ENCODE measurements at places on chromosomes 3 and 15.

- DNase-seq = no peak
Observed at GRCh38 chr15:82272154-82272553, 9.5 kb downstream of the SAXO2 start.

- no peak for DNase-seq
Observed at GRCh38 chr15:70185251-70185711, 87.6 kb upstream of the TLE3 start.

DNA sequence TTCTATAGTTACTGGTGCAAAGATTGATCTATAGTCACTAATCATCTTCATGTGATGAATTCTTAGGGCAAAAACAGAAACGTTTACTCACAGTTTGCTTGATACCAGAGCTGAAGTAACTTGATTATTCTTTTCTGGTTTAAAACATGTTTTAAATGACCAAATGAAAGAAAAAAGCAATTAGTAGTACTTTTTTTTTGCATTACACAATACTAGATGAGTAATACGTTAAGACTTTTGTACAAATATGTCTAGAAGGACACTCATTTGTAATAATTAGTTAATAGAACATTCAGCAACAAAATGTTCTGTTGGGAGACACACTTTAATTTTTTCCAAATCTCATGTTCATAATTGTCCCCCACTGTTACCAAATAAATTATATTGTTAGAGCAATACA is 523.2 kb downstream of the SOX2 start:
- no peak for DNase-seq

GRCh38 chr3:116059421-116060096 is 385.7 kb downstream of the LSAMP start:
- DNase-seq = no peak

DNA sequence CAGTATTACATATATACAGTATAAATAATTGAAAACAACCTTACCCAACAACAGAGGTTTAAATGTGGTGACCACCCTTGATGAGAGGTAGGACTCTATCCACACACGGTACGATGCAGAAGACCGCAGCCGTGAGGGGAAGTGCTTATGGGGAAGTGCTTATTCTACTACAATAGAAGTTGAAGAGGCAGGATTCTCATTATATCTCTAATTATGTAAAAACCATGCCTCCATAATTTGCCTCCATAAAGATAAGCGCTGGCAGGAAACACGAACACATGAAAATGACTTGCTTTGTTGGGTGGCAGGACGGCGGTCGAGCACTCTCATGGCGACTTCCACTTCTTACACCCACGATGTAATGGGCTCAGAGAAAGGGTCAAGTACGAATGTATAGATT is 7.2 kb upstream of the MUC13 start:
- no peak for DNase-seq

DNA sequence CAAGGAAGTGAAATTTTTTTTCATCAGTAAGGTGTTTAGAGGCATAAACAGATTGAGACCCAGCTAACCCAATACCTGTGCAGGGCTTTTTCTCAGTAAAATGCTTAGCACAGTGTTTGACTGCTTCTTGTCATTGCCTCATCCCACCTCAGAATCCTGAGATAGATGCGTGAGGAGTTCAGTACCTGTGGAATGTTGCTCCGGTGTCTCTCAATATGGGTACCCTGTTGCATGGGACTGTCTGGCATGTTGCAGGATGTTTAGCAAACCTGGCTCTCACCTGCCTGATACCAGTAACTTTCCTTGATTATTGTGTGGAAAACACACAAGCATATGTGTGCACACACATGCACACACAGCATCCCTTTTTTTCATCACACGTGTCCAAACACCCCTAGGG is 128.4 kb downstream of the MCTP2 start:
- no peak for DNase-seq

GRCh38 chr3:55343486-55344357 is 143.4 kb downstream of the WNT5A start:
- no peak for DNase-seq

- DNase-seq = no peak
Observed at GRCh38 chr3:57966829-57967228, 41.4 kb upstream of the FLNB start.

GRCh38 chr3:50300681-50301254 is 1.6 kb upstream of the HYAL3 start:
- no peak for DNase-seq
